Stomach (tissue), 19 donors: ENCODE measurements at places on chromosomes 2 and 18. TPM values are rescaled to one million over a fixed set of nuclear protein-coding genes. Genes with fewer than 3 reads are reported as not detected.

DNA sequence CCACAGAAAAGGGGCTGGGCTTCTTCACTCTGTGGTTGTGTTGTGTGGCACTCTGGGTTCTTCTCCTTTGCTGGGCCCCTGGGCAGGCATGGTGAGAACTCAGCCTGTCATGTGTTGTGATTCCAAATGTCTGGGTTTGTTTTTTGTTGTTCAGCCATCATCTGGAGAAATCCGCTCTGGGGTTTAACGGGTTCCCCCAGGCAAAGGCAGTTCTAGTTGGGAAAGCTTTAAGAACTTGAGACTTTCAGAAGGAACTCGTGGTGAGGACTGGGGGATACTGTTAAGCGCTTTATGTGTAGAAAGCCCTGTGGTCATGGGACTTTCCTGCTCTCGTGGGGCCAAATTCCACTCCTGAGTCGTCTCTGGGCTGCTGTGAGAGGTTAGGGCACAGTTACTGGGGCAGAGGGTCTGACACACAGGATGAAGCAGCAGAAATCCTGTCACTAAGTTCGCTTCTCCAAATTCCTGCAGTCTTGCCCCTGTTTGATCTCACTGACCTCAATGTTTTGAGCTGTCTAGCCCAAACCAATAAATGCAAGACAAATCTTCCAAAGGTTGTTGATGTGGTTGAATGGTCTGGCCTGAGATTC, 87.7 kb downstream of the RAPGEF4 start:
- no peak overlapping the region for H3K27ac ChIP-seq
- no peak overlapping the region for H3K4me3 ChIP-seq
- no peaks in the 10 kb centered on the region for H3K4me1 ChIP-seq
- no peaks in the 10 kb centered on the region for H3K27me3 ChIP-seq

The RIT2 gene
- not detected for total RNA-seq

- H3K4me3 ChIP-seq, result no peak overlapping the region
- H3K27ac ChIP-seq, result no peak overlapping the region
- DNase-seq, result no peak
- no peaks in the 10 kb centered on the region for H3K36me3 ChIP-seq
- H3K4me1 ChIP-seq, result no peaks in the 10 kb centered on the region
Observed at GRCh38 chr2:35997488-35997887, 358.1 kb upstream of the CRIM1 start.

- H3K36me3 ChIP-seq, result no peaks in the 10 kb centered on the region
- H3K4me1 ChIP-seq, result no peaks in the 10 kb centered on the region
- H3K27ac ChIP-seq, result no peak overlapping the region
- no peak for DNase-seq
Observed at GRCh38 chr18:39607034-39607433, 2041.4 kb upstream of the CELF4 start.

The VWC2L gene
- not detected for total RNA-seq

The FSHR gene
- total RNA-seq, result not detected

GRCh38 chr18:34038086-34038485, 186.6 kb downstream of the NOL4 start:
- no peak overlapping the region for H3K4me3 ChIP-seq
- no peaks in the 10 kb centered on the region for H3K27me3 ChIP-seq
- peaks cover 4% of the 10 kb centered on the region for H3K4me1 ChIP-seq
- H3K27ac ChIP-seq, result no peak overlapping the region
- DNase-seq, result no peak

The SULT1C4 gene
- total RNA-seq, result not detected

The PGAP1 gene
- 9.3 TPM for total RNA-seq

GRCh38 chr18:12409469-12409868, 1.7 kb downstream of the PRELID3A start:
- no peaks in the 10 kb centered on the region for H3K36me3 ChIP-seq
- no peak overlapping the region for H3K27ac ChIP-seq
- no peaks in the 10 kb centered on the region for H3K27me3 ChIP-seq
- no peak overlapping the region for H3K4me3 ChIP-seq

The ABHD1 gene
- not detected for total RNA-seq

The CCDC68 gene
- 154 TPM for total RNA-seq

DNA sequence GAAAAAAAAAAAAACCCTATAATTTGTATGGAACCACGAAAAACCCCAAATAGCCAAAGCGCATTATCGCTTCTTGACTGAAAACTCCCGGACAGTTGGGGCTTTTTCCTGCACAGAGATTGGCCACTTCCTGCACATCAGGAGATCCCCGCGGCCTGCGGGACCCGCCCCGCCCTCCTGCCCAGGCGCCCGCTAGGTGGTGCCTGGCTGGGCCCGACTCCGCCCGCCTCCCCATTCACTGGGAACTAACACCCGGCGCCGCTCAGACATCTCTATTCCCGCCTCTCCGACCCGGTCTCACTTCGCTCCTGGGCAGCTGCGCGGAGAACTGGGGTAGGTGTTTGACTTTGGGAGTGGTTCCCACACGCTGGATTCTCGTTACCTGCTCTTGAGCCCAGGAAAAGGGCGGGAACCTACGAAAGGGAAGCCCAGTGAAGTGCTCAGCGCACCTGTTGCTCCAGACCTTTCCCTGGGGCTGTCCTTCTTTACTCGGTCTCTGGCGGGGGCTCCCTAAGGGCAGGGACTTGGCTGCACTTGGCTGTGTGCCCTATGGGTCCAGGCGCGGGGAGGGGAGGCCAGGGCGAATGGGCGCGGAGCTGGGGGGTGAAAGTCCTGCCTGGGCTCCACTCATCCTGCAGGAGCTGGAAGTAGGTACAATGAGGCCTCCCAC, at the start of gene HMSD:
TSS of gene HMSD (plus strand) at position 234 of the 670 bp plus-strand sequence. CDS start 4,155 bp downstream, outside the sequence.
- H3K4me3 ChIP-seq, result peak within 1 kb of the TSS; percentile 23
- H3K27ac ChIP-seq, result no peak within 1 kb of the TSS
- H3K27me3 ChIP-seq, result peaks cover 5% of the 10 kb centered on the region
- H3K36me3 ChIP-seq, result no peaks in the 10 kb centered on the region

GRCh38 chr2:69493268-69493667, 56.0 kb upstream of the NFU1 start:
- H3K27me3 ChIP-seq, result no peaks in the 10 kb centered on the region
- peak; percentile 69 for DNase-seq
- no peaks in the 10 kb centered on the region for H3K4me1 ChIP-seq
- H3K27ac ChIP-seq, result no peak overlapping the region
- H3K4me3 ChIP-seq, result no peak overlapping the region
- H3K36me3 ChIP-seq, result peaks cover 47% of the 10 kb centered on the region

- H3K4me1 ChIP-seq, result peaks cover 61% of the 10 kb centered on the region
- no peak overlapping the region for H3K4me3 ChIP-seq
- peak; percentile 49 for DNase-seq
- H3K27me3 ChIP-seq, result no peaks in the 10 kb centered on the region
- H3K27ac ChIP-seq, result peak overlapping the region; percentile 45
Observed at GRCh38 chr2:217953531-217953932, 49.3 kb downstream of the TNS1 start.
